Activated CD4-positive, alpha-beta memory T cell treated with anti-CD3 and anti-CD28 coated beads, Interleukin-2, amount 10 ng/mL, durations not matched to agents 7 days and 5 days (primary cell): ENCODE measurements at places on chromosomes 3 and 15.
A peak's percentile ranks its signal among the peaks of the same experiment; 100 is the strongest.

DNA sequence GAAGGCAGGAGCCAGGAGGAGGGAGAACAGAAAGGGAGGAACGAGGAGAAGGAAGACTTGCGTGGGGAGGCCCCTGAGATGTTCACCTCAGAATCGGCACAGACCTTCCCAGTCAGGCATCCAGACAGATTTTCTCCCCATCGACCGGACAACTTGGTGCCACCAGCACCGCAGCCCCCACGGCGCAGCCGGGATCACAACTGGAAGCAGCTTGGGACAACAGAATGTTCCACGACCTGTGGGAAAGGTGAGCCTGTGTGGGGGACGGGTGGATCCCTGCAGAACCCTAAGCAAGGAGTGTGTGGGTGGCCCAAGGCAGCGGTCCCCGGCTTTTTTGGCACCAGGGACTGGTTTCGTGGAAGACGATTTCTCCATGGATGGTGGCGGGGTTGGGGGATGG, 72.6 kb upstream of the NR2E3 start:
- DNase-seq: no peak

- DNase-seq: no peak
Measured at GRCh38 chr15:27234593-27234992, 263.6 kb downstream of the GABRG3 start.

DNA sequence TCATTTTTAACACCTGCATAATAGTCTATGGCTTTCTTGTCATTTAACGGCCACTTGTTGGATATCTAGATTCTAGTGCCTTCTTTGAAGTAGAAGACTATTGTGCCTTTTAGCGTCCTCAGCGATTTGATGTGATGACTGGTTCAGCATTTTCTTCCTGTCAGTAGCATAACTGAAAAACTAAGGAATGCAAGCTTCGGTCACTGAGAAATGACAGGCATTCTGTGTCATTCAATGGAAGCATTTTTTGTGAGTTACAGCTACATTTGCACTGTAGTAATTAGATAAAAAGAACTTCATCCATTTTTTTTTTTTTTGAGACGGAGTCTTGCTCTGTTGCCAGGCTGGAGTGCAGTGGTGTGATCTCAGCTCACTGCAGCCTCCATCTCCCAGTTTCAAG, 10.3 kb downstream of the NEK11 start:
- no peak for DNase-seq

GRCh38 chr3:52039846-52040245, 16.5 kb downstream of the DUSP7 start:
- no peak for DNase-seq

GRCh38 chr15:34314491-34315490, 22.8 kb downstream of the SLC12A6 start:
- DNase-seq: no peak

DNA sequence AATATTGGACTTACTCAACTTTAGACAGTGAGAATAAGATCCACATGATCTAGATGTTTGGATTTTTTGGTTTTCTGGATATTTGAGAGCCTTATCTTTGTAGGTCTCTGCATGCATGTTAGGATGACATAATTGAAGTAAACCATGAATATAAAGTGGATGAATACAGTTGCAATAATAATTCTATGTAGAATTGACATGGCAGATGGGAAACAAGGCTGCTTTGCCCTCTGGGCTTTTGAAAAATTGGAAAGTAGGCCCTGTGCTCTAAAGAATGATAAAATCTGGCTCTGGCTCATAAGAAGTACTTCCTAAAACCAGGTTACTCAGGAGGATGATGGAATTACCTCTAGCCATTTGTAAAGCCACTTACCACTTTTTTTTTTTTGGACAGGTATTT, 86.9 kb downstream of the ZNF609 start:
- no peak for DNase-seq

- no peak for DNase-seq
Measured at GRCh38 chr3:138332472-138333073, 2.9 kb upstream of the NME9 start.

GRCh38 chr3:41363830-41364523, 164.7 kb downstream of the CTNNB1 start:
- no peak for DNase-seq

GRCh38 chr15:51796847-51797401, 32.5 kb upstream of the TMOD3 start:
- no peak for DNase-seq

- no peak for DNase-seq
Measured at GRCh38 chr15:95758851-95759250, 571.6 kb upstream of the NR2F2 start.

GRCh38 chr15:99086327-99086667, 18.6 kb upstream of the SYNM start:
- DNase-seq: no peak

- DNase-seq: peak; percentile 32
Measured at GRCh38 chr3:58052373-58053273, 44.4 kb downstream of the FLNB start.

GRCh38 chr15:80274996-80275395, 23.0 kb upstream of the CTXND1 start:
- DNase-seq: no peak

DNA sequence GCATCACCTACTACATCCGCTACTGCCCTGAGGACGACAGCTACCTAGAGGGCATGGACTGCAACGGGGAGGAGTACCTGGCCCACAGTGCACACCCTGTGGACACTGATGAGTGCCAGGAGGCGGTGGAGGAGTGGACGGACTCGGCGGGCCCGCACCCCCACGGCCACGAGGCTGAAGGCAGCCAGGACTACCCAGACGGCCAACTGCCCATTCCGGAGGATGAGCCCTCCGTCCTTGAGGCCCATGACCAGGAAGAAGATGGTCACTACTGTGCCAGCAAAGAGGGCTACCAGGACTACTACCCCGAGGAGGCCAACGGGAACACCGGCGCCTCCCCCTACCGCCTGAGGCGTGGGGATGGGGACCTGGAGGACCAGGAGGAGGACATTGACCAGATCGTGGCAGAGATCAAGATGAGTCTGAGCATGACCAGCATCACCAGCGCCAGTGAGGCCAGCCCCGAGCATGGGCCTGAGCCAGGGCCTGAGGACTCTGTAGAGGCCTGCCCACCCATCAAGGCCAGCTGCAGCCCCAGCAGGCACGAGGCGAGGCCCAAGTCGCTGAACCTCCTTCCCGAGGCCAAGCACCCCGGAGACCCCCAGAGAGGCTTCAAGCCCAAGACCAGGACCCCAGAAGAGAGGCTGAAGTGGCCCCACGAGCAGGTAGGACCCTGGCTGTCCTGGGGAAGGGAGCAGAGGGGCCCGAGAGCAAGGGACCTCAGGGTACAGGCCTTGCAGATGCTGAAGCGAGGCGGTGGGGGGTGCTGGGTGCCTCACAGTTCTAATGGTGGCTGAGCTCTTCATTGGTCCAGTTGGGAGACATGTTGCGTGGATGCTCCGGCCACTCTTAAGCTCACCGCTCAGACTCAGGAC, 168.6 kb downstream of the APBA2 start:
- DNase-seq: no peak

- no peak for DNase-seq
Measured at GRCh38 chr3:129654131-129654530, 47.7 kb upstream of the PLXND1 start.

- DNase-seq: no peak
Measured at GRCh38 chr3:187811585-187812250, 66.5 kb upstream of the BCL6 start.

GRCh38 chr3:188266562-188267274, 112.8 kb downstream of the LPP start:
- no peak for DNase-seq

DNA sequence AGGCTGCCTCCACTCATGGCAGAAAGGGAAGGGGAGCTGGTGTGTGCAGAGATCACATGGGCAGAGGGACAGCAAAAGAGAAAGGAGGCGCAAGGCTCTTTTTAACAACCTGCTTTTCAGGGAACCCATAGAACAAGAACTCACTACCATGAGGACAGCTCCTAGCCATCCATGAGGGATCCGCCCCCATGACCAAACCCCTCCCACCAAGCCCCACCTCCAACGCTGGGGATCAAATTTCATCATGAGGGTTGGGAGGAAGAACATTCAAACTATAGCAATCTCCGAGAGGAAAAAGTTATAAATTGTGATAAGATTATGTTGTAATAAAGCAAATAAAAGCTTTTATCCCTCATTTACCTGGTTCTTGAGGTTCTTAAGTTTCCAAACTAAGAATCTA, 84.7 kb upstream of the LMCD1 start:
- no peak for DNase-seq

DNA sequence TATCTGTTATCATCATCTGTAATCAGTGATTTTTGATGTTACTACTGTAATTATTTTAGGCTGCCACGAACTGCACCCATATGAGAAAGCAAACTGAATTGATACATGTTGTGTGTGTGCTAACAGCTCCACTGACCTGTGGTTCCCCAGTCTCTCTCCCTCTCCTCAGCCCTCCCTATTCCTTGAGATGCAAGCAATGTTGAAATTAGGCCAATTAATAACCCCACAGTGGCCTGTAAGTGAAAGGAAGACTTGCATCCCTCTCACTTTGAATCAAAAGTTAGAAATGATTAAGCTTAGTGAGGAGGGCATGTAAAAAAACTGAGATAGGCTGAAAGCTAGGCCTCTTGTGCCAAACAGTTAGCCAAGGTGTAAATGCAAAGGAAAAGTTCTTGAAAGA, 218.6 kb upstream of the LRRFIP2 start:
- no peak for DNase-seq

GRCh38 chr3:182124187-182124586, 412.5 kb downstream of the SOX2 start:
- DNase-seq: no peak

DNA sequence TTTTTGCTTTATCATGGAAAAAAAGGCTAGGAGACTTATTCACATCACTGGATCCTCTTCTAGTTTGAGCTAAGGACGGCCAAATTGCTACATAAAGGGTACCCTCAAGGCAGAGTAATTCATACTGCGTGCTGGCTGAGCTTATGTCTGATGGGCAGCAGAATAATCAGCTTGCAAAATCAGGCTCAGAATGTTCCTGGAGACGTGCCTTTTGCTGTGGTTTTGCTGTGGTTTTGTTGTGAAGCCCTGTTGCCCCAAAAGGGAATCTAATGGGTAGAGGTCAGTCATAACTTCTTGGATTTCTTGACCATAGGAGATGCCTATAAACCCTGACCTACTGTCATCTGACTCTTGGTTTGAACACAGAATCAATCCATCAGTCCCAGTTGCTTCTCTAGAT, 189.9 kb downstream of the SOX2 start:
- DNase-seq: no peak
